NCI-H1092 treated with DMSO at 0.1 percent for 48 hours (cell line): ENCODE measurements at places on chromosomes 12 and 14.

GRCh38 chr14:38929416-38929815 is 173.6 kb downstream of the SEC23A start:
- no peak for DNase-seq

- DNase-seq = no peak
These were observed 808.1 kb upstream of the FBXO33 start for GRCh38 chr14:40240245-40240859.

DNA sequence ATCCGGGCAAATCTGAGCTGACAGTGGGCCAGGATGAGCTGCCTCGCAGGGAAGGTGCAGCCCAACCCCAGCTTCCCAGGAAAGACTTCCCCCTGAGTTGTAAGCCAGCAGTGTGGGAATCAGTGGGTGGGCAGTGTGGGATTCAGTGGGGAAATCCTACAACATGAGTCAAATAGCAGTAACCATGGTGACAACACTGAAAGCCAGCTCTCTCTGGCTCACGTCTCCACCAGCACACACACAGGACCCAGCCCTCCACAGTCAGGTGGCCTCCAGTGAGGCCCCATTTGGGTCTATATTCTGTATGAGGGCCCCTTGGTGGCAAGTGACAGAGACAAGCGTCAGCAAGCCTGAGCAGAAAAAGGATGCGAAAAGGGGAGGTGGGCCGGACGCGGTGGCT is 6.0 kb upstream of the LGALS3 start:
- DNase-seq = no peak

GRCh38 chr12:3161861-3162260 is 84.7 kb downstream of the TSPAN9 start:
- no peak for DNase-seq

- no peak for DNase-seq
These were observed 47.7 kb downstream of the SPRING1 start for GRCh38 chr12:116689979-116690744.

DNA sequence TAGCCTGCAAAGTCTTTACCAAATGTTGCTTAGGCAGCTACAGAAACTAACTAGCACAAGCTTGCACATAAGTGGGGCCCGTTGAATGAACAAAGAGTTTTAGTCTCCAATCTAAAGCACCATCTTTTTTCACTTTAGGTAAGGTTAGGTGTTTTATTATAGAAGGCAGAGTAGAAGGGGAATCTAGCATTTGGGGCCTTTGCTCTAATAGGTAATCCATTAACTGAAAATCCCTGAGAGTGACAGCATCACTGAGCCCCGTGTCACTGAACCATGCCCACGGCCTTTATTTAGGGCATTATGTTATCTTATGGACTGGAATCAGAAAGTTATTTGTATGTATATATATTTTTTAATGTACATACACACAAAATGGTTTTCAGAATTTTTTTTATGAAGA is 25.1 kb downstream of the CPNE8 start:
- no peak for DNase-seq

DNA sequence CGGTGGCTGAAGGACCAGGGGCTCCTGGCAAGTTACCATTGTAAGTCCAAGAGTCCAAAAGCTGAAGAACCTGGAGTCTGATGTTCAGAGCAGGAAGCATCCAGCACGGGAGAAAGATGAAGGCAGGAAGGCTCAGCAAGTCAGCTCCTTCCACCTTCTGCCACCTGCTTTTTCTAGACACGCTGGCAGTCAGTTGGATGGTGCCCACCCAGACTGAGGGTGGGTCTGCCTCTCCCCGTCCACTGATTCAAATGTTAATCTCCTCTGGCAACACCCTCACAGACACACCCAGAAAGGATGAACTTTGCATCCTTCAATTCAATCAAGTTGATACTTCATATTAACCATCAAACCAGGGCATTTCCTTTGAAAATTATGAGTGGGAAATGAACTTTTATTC is 1272.4 kb upstream of the TMEM132C start:
- DNase-seq = no peak

DNA sequence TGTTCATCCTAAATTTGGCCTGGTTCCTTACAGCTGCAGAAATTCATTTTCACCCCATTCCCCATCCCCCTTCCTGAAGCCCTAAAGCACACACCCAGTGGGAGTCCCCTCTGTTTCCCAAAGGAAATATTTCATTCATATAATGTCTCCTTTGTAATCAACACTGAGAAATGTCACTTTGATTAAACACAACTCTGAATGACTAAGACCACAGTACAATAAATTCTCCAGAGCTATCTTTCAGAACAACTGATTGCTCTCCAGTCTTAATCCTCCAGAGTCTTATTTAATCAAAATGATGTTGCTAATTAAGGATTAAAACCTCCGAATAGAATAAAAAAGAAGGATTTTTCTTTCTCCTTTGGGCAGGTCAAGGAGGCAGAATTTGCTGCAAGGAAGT is 6.4 kb downstream of the SLC15A5 start:
- DNase-seq = no peak

GRCh38 chr14:81303258-81303935 is 82.6 kb upstream of the GTF2A1 start:
- no peak for DNase-seq

- DNase-seq = no peak
These were observed 86.9 kb downstream of the SPTSSA start for GRCh38 chr14:34374998-34375740.

DNA sequence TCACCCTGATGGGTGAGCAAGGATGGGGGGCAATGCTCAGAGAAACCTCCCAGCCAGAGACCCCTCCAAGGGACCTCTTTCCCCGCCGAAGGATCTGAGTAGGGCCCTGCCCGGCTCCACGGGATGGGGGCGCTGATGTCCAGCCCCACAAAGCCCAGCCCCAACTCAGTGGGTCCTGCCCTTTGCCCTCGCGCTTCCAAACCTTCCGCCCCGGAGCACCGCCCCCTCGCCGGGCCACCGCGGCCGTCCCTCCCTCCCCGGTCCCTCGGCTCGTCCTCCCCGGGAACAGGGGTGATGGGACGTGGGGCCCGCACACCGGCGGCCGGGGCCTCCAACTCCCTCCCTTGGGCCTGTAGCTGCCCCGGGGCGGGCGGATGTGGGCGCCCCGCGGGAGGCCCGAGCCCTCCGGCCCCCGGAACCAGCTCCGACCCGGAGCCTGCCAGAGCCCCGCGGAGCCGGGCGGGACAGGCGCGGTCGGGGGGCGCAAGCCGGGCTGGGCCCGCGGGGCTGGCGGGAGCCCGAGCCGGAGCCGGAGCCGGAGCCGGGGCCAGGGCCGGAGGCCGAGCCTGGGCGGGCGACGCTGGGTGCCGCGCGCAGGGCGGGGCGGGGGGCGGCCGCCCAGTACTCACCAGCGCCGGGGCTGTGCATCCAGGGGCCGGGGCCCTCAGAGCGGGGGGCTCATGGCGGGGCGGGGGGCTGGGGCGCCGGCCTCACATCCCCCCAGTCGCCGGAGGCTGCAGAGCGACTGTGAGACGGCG is 386 bp downstream of the HDAC7 start:
- DNase-seq = no peak

GRCh38 chr14:95597784-95598211 is 62.9 kb downstream of the GLRX5 start:
- DNase-seq = peak; percentile 90

GRCh38 chr12:29073631-29074239 is 75.3 kb upstream of the FAR2 start:
- DNase-seq = peak; percentile 12

DNA sequence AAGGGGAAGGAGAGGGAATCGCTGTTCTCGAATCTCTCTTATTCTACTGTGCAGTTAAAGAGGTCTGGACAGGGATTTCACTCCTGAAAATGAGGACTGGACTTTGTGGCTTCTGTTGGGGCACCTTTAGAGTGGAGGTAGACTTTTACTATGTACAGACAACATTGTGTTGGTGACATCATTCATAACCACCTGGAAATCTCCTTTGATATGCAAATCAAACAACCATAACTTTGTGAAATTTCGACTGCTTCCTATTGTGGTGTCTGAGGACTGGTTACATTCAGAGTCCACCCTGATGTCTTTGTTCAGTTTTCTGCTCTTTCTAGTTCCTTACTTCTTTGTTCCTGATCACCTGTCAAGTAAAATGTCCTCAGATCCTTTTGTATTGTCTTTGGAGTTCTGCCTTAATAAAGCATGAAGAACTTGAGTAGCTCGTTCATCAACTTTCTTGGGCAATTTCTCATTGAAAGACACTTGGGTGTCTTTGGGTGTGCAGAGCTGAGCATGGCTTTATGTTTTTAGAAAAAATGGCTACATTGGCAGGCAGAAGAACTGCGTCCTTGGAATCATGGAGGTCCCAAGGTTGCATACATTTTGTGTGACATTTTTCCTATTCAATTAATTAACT is 29.8 kb downstream of the LRRK2 start:
- DNase-seq = no peak

- no peak for DNase-seq
These were observed 2.0 kb downstream of the PTHLH start for GRCh38 chr12:27970401-27971120.

DNA sequence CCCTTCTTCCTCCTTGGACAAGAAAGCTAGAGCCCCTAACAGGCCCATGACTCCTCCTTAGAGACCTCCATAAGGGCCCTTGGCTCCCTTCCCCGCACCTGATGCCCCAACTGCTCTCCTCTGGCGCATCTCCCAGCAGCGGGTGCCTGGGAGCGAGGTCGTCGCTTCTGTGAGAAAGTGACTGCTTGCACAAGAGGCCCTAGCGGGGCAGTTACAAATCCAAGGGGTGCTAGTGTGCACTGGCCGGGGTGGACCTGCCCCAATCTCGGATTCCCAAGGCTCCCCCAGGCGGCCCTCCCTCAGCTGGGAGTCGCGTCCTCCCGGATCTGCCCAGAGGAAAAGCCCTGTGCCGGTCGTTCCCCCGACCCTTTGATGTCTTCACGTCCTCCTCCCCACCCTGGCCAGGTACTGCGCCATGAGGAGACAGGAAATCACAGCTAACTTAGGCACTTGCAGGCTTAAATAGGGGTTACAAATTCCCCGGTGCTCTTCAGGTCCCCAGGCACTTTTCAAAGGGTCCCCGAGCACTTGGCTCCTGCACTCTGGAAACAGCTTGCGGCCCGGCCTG is 2.8 kb downstream of the NKX2-8 start:
- no peak for DNase-seq

GRCh38 chr12:777550-778047 is 25.2 kb downstream of the WNK1 start:
- no peak for DNase-seq

- peak; percentile 29 for DNase-seq
These were observed 522 bp downstream of the TUBA1A start for GRCh38 chr12:49188201-49188915.

DNA sequence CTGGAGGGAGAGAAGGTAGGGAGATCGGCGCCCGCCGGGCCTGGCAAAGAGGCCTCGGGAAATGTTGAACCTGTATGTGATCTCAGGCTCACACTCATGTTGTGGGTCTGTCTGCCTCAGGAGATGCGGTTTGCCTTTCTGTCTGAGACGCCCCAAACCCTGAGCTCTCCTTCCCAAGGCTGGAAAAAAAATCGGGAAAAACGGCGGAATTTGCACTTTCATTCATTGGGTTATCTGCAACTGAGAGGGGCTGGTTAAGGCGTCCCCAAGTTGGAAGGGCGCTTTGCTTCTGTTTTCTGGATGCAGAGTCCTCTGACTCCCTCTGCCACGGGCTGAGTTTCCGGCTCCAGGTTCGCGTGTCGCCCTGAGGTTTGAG is 5.0 kb upstream of the HOXC9 start:
- peak; percentile 61 for DNase-seq

DNA sequence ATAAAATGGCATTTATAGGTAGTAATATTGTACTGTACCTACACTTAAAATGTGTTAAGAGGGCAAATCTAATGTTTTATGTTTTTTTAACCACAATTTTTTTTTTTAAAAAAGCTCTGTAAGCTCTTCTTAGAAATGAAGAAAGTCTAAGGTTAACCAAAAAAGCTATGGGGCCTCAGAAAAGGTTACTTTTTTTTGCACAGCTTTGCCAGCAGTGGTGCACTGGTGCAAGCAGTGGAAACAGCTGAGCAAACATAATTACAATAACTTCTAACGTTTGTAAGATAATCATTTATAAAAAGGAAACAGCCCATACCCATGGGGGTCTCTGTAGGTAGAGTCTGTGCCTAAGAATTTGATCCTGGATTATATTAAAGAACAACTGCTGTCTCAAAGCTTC is 85.1 kb upstream of the NID2 start:
- DNase-seq = peak; percentile 13

DNA sequence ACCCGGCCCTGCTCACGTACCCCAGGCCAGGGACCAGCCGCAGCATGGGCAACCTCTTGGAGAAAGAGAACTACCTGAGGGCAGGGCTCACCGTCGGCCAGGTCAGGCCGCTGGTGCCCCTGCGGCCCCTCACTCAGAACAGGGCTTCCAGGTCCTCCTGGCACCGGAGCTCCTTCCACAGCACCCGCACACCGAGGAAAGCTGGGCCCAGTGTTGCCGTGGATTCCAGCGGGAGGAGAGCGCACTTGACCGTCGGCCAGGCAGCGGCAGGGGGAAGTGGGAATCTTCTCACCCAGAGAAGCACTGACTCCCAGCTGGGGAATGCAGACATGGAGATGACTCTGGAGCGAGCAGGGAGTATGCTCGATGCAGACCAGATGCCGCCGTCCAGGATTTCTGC is 7.9 kb upstream of the VAMP1 start:
- no peak for DNase-seq

GRCh38 chr12:90908465-90908864 is 46.5 kb downstream of the CCER1 start:
- no peak for DNase-seq

DNA sequence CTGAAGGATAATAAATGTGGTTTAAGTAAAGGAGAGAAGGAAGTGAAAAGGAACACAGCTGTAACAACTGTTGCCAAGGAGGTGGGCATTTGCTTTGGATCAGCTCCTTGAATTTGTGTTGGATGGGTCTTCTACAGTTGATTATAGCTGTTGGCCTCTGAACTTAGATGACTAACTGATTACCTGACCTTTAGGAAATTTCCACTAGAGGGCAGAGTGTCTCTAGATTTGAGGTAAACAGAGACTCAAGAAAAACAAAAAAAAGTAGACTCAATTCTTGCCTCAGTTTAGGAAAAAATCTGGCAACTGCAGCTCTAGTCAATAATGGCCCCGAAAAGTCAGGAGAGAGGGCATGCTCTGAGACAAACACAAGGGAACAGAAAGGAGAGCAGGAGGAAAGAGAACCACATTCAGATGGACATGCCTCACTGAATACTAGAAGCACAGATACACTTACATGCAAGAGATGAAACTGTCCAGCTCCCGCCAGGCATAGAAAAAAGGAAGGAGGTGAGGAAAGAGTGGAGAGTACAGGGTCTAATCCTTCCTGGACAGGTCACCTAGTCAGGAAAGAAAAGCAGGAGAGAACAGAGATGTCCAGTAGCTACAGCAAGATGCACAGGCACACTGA is 20.6 kb downstream of the COX14 start:
- no peak for DNase-seq

DNA sequence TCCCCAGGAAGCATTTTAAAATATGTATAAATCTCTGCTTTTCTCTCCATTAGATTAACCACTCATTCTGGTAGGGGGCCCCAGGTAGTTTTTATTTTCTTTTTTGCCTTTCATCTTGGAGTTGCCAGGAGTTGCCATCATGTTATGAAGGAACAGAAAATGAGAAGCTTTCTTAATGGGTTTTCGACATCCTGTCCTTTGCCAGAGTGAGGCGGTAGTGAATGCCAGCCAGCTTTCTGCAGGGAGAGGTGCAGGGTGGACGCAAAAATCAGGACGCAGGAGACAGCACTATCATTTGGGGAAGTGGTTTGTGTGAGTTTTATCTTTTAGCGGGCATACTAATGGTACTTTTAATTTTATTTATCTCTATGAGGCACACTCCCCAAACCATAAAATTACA is 1.7 kb downstream of the RASSF8 start:
- no peak for DNase-seq

GRCh38 chr12:124915239-124916236 is 1.1 kb upstream of the UBC start:
- no peak for DNase-seq
